Uterine smooth muscle cell (primary cell): ENCODE measurements at places on chromosomes 3 and 15. TPM values are rescaled to one million over a fixed set of nuclear protein-coding genes. Genes with fewer than 3 reads are reported as not detected.

Gene C3orf52
- total RNA-seq: 17.2 and 24.9 TPM in 2 replicates

Gene BUB1B
- 16.2 and 64.9 TPM in 2 replicates for total RNA-seq

Gene MFGE8
- total RNA-seq: 100 and 165 TPM in 2 replicates

Gene ACOX2
- total RNA-seq: 7.7 and 10.2 TPM in 2 replicates

Gene TRH
- not detected in 2 replicates for total RNA-seq

Gene NKTR
- total RNA-seq: 68.1 and 83.8 TPM in 2 replicates

Gene CDCP1
- total RNA-seq: 27.7 and 44.5 TPM in 2 replicates

Gene EOMES
- not detected in 2 replicates for total RNA-seq

Gene BOC
- 16.6 and 21.1 TPM in 2 replicates for total RNA-seq

Gene RBMS3
- total RNA-seq: 22.5 and 34.9 TPM in 2 replicates

Gene CNTN3
- total RNA-seq: 4.2 and 5.0 TPM in 2 replicates

Gene MOBP
- under 0.01 TPM in 2 replicates for total RNA-seq

Gene SAMD7
- not detected in 2 replicates for total RNA-seq

Gene LINGO1
- total RNA-seq: not detected in 2 replicates

Gene RTP4
- total RNA-seq: 1.4 and 2.9 TPM in 2 replicates

Gene ARGFX
- total RNA-seq: not detected in 2 replicates

Gene CEMIP
- total RNA-seq: 5.0 and 14.6 TPM in 2 replicates

Gene TPRA1
- 34.2 and 54.5 TPM in 2 replicates for total RNA-seq

Gene ROPN1
- not detected in 2 replicates for total RNA-seq

Gene PTPN9
- 19.4 and 26.5 TPM in 2 replicates for total RNA-seq

Gene NME9
- 0.22 TPM in 1 of 2 replicates, not detected in the other for total RNA-seq

Gene ISL2
- 0.12 and 0.55 TPM in 2 replicates for total RNA-seq

Gene NGLY1
- total RNA-seq: 34.1 and 43.4 TPM in 2 replicates

Gene GOLGA6L10
- 0.11 and 1.00 TPM in 2 replicates for total RNA-seq

Gene ITGA11
- total RNA-seq: 2.8 and 13.0 TPM in 2 replicates

Gene CAMK2N2
- total RNA-seq: 0.25 and 0.33 TPM in 2 replicates

Gene LRCH3
- total RNA-seq: 40.2 and 58.2 TPM in 2 replicates

Gene CCR2
- not detected in 2 replicates for total RNA-seq

Gene SMCO1
- not detected in 2 replicates for total RNA-seq

Gene CYP19A1
- 0.12 and 0.55 TPM in 2 replicates for total RNA-seq

Gene PIERCE2
- total RNA-seq: 0.55 and 1.6 TPM in 2 replicates

Gene NAALADL2
- total RNA-seq: 11.9 and 13.7 TPM in 2 replicates

Gene XCR1
- total RNA-seq: under 0.01 TPM in 1 of 2 replicates, not detected in the other

Gene FMN1
- 5.5 and 11.0 TPM in 2 replicates for total RNA-seq

Gene CLRN1
- total RNA-seq: not detected in 2 replicates

Gene CCDC9B
- total RNA-seq: 32.9 and 46.2 TPM in 2 replicates

Gene OXTR
- total RNA-seq: 8.9 and 12.1 TPM in 2 replicates

Gene GOLGA6L22
- not detected in 2 replicates for total RNA-seq

Gene UBA7
- total RNA-seq: 32.4 and 52.2 TPM in 2 replicates

Gene ADAMTSL3
- 0.22 and 0.62 TPM in 2 replicates for total RNA-seq

Gene PRSS50
- 0.12 TPM in 1 of 2 replicates, not detected in the other for total RNA-seq

Gene SEMA3B
- total RNA-seq: 6.8 and 29.5 TPM in 2 replicates

Gene CHRM5
- 0.75 TPM in 1 of 2 replicates, not detected in the other for total RNA-seq

Gene SETD5
- total RNA-seq: 54.4 and 61.9 TPM in 2 replicates
